ENCODE measurements at places on chromosomes 1 and 21.

- no peak for DNase-seq
Observed at GRCh38 chr1:114892194-114892918, 37.7 kb downstream of the SYCP1 start.

GRCh38 chr21:17352996-17353655, 159.7 kb upstream of the CXADR start:
- no peak for DNase-seq

DNA sequence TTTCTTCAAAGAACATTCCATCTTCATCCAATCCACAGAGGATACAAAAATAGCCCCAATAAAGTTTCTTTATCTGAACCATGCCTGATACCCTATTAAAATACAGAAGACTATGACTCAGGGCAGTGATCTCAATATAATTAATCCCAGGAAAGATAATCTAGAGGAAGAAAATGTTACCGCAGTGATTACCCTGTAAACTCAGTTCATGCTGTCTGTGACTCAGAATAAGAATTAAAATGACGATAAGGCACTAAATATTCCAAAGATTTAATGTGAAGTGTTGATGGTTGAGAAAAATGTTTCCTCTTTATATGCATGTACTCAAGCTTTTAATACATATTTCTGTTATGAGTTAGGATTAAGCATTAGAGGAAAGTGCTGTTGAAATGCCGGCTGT, 88.6 kb upstream of the LYPLAL1 start:
- DNase-seq = peak; percentile 71

- no peak for DNase-seq
Observed at GRCh38 chr1:180893614-180894013, 19.1 kb upstream of the KIAA1614 start.

GRCh38 chr1:82836213-82836972, 1035.7 kb downstream of the ADGRL2 start:
- no peak for DNase-seq

GRCh38 chr1:180271272-180272255, 41.5 kb downstream of the LHX4 start:
- peak; percentile 49 for DNase-seq

DNA sequence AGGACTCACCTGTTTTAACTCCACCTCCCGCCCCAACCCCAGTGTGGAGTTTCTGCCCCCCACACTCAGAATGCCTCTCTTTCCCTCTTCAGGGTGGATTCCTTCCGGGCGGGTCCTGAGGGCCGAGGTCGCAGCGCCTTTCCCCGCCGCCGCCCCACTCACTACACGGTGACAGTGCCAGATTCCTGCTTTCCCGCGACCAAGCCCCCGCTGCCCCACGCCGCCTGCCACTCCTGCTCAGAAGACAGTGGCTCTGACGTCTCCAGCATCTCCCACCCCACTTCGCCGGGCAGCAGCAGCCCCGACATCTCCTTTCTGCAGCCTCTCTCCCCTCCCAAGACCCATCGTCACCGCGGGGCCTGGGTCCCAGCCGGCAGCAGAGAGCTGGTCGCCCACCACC, 16.7 kb downstream of the INAVA start:
- no peak for DNase-seq

DNA sequence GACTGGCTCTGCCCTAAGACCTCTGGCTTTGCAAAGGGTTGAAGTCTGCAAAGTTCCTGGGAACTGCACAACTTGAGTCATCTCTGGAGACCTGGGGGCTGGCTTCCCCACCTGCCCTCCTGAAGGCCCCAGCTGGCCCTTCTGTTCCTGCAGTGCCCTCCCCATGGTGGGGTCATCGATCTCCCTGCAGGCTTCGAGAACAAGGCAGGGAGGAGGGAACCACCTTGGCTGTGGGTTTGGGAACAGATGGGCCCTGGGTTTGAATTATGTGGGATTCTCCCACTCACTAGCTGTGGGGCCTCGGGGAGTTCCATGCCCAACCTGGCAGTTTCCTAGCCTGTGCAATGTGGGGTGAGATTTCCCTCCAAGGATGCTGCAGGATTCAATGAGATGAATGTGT, 310.2 kb downstream of the PTPRU start:
- DNase-seq = no peak

- DNase-seq = peak; percentile 17
Observed at GRCh38 chr21:25862596-25862995, 127.8 kb downstream of the GABPA start.

- no peak for DNase-seq
Observed at GRCh38 chr1:194515916-194516315, 1329.5 kb upstream of the B3GALT2 start.

GRCh38 chr1:58206749-58207148, 339.8 kb downstream of the OMA1 start:
- DNase-seq = no peak

- no peak for DNase-seq
Observed at GRCh38 chr1:167983797-167984420, 47.0 kb upstream of the MPC2 start.

- no peak for DNase-seq
Observed at GRCh38 chr1:207497941-207498340, 2.0 kb downstream of the CR1 start.

DNA sequence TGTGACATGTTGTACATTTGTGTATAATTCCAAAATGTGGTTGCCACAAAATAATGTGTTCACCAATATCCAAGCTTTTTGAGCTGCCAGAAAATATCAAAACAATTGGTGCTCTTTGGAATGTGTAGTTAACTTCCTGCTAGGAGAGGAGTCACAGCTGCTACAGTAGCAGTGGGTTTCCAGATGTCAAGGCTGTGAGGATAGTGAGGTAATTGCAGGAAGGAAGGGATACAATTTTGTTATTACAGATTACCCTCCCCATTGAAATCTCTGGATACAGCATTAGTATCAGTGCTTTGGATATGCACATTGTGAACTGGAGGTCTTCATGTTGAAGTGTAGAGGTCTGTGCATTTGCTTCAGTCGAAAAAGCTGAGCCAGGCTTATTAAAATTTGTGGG, 253.2 kb downstream of the PTPRC start:
- DNase-seq = peak; percentile 76

- DNase-seq = no peak
Observed at GRCh38 chr1:162954824-162955223, 93.8 kb upstream of the CCDC190 start.
